ENCODE measurements at places on chromosomes 1 and 21.

GRCh38 chr1:225808136-225808535 lies 1.8 kb upstream of the EPHX1 start:
- no peak for DNase-seq

DNA sequence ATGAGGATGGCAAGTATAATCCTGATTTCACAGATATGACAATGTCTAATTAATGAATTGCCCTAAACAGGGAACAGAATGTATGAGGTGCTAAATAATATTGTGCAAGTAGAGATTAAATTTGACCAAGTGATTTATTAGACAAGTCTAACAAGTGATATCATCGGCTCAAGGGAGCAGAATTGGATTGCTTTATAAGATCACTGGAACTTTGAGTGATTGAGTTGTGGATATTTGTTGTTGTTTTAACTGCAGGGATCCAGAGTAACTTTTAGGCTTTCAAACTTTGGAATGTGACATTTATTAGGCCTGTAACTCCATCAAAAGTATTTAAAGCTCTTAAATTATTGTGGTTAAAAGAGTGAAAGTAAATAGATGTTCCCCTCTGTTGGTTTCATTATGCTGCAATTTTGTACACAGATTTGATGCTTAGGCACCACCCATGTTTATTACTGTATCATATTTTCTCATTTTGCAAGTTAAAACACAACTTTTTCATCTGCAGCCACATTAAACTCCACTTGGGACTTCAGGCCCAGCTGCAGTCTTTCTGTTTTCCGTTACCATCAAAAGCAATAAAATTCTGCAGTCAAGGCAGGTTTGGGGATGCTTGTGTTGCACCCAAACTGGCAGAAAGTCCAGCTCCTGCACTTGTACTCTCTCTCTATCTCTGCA lies 206.6 kb downstream of the HLX start:
- no peak for DNase-seq

DNA sequence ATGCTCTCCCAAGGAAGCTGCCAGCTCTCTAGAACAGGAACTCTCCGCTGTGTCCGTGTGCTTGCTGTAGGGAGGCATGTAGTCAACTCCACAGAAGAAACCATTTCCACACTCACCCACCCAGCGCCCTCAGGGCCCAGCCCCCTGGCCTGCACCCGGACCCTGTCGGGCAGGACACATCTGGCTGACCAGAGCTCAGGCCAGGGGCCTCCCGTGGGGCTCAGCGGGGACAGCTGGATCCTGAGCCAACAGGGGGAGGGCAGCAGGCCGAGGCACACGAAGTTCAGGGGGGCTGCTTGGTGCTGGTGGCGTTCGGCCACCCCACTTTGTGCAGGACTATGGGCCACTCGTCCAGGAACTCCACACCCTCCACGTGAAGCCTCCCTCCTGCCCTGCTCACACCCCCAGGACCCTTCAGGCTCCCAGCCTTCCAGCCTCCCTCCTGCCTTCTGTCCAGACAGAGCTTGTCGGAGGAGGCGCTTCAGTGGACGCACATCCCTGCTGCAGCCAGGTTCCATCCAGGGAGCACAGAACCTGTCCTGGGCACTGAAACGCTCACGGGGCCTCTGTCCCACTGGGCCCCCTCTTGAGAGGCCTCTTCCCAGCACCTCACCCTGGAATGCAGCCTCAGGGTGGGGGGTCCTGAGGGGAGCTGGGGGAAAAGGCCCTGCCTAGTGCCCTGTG lies 15.0 kb upstream of the FAAP20 start:
- no peak for DNase-seq

- DNase-seq = no peak
Measured at GRCh38 chr1:201608635-201609395, 69.9 kb downstream of the NAV1 start.

GRCh38 chr1:82704393-82704792 lies 903.7 kb downstream of the ADGRL2 start:
- DNase-seq = no peak
